Peyer's patch (tissue), 4 donors: ENCODE measurements at places on chromosomes 1 and 21. TPM values are rescaled to one million over a fixed set of nuclear protein-coding genes. Genes with fewer than 3 reads are reported as not detected.

- no peaks in the 10 kb centered on the region for H3K4me1 ChIP-seq
- H3K4me3 ChIP-seq = no peak overlapping the region
- DNase-seq = no peak
Observed at GRCh38 chr1:80827666-80828065, 973.1 kb upstream of the ADGRL2 start.

GRCh38 chr1:119748040-119748439, 20.7 kb downstream of the HMGCS2 start:
- H3K4me1 ChIP-seq = no peaks in the 10 kb centered on the region
- no peak overlapping the region for H3K4me3 ChIP-seq
- H3K36me3 ChIP-seq = no peaks in the 10 kb centered on the region
- no peak for DNase-seq

DNA sequence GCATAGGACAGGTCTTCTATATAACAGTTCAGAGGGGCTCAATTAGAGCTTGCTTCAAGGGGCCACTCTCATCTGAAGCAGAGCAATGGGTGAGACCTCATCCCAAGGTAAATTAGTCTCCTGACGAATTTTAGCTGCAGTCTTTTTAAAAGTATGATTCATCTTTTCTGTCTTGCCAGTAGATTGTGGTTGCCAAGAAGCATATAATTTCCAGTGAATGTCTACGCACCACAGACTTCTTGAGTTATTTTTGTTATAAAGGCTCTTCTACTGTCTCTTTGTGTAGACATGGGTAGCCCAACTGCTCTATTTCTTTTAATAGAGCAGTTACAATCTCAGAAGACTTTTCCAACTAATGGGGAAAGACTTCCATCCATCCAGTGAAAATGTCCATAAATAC, 108.9 kb upstream of the FMN2 start:
- H3K4me1 ChIP-seq = no peaks in the 10 kb centered on the region
- H3K36me3 ChIP-seq = no peaks in the 10 kb centered on the region
- no peaks in the 10 kb centered on the region for H3K27me3 ChIP-seq
- no peak overlapping the region for H3K27ac ChIP-seq
- no peak for DNase-seq

- H3K27ac ChIP-seq = no peak overlapping the region
- H3K36me3 ChIP-seq = no peaks in the 10 kb centered on the region
- no peaks in the 10 kb centered on the region for H3K27me3 ChIP-seq
- DNase-seq = no peak
Observed at GRCh38 chr1:178025613-178026356, 55.9 kb upstream of the SEC16B start.

GRCh38 chr1:188986745-188987417, 1490.8 kb downstream of the BRINP3 start:
- no peaks in the 10 kb centered on the region for H3K27me3 ChIP-seq
- H3K4me1 ChIP-seq = no peaks in the 10 kb centered on the region
- DNase-seq = no peak
- H3K4me3 ChIP-seq = no peak overlapping the region
- H3K27ac ChIP-seq = no peak overlapping the region

- H3K4me1 ChIP-seq = no peaks in the 10 kb centered on the region
- H3K36me3 ChIP-seq = no peaks in the 10 kb centered on the region
- H3K27me3 ChIP-seq = no peaks in the 10 kb centered on the region
Observed at GRCh38 chr1:112188611-112189010, 199.1 kb upstream of the KCND3 start.

GRCh38 chr1:164735315-164736052, 176.5 kb downstream of the PBX1 start:
- H3K27ac ChIP-seq = no peak overlapping the region
- DNase-seq = peak; percentile 72
- H3K27me3 ChIP-seq = no peaks in the 10 kb centered on the region
- H3K36me3 ChIP-seq = no peaks in the 10 kb centered on the region

- DNase-seq = no peak
- no peaks in the 10 kb centered on the region for H3K27me3 ChIP-seq
- no peak overlapping the region for H3K4me3 ChIP-seq
- H3K36me3 ChIP-seq = no peaks in the 10 kb centered on the region
Observed at GRCh38 chr1:115168026-115168425, 78.7 kb upstream of the TSPAN2 start.

- no peaks in the 10 kb centered on the region for H3K36me3 ChIP-seq
- no peaks in the 10 kb centered on the region for H3K27me3 ChIP-seq
- no peak overlapping the region for H3K4me3 ChIP-seq
- no peak for DNase-seq
- H3K27ac ChIP-seq = no peak overlapping the region
Observed at GRCh38 chr1:1876335-1876930, 14.5 kb downstream of the GNB1 start.

- no peaks in the 10 kb centered on the region for H3K27me3 ChIP-seq
- H3K4me3 ChIP-seq = no peak overlapping the region
- no peak for DNase-seq
- no peaks in the 10 kb centered on the region for H3K36me3 ChIP-seq
- H3K4me1 ChIP-seq = no peaks in the 10 kb centered on the region
Observed at GRCh38 chr1:172824209-172824608, 165.3 kb downstream of the FASLG start.

DNA sequence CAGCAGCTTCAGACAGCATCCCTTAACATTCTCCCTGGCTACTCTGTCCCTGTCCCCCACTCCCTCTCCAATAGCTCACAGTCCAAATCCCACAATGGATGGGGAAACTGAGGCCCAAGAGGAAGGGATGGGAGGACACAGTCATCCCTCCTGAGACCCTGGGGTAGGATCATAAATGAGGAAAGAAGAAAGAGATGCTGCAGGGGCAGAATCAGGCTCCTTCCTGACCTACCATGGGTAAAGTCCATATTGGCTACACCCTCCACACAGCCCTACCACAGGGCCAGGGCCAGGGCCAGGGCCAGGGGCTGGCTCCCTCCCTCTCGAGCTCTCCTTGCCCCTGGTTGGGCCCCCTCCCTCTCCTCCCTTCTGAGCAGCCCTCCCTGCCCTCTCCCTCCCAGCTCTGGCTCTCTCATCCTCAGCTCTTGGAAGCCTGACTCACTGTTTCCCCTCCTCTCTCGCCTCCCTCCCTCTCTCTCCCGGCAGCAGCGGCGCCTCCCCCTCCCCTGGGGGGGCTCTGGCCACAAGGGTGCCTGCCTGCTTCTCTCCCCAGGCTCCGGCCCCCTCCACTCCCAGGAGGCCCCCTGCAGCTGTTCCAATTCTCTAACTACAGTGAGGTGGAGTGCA, 4.9 kb downstream of the AHDC1 start:
- no peak overlapping the region for H3K4me3 ChIP-seq
- H3K27ac ChIP-seq = peak overlapping the region; percentile 49
- H3K27me3 ChIP-seq = no peaks in the 10 kb centered on the region
- no peak for DNase-seq
- H3K4me1 ChIP-seq = peaks cover 90% of the 10 kb centered on the region

- no peak for DNase-seq
- H3K4me3 ChIP-seq = no peak overlapping the region
- H3K36me3 ChIP-seq = no peaks in the 10 kb centered on the region
- H3K4me1 ChIP-seq = no peaks in the 10 kb centered on the region
- no peak overlapping the region for H3K27ac ChIP-seq
- H3K27me3 ChIP-seq = no peaks in the 10 kb centered on the region
Observed at GRCh38 chr21:25464275-25464674, 143.0 kb downstream of the MRPL39 start.

GRCh38 chr1:228063251-228064191, 19.0 kb upstream of the ARF1 start:
- no peak overlapping the region for H3K4me3 ChIP-seq
- DNase-seq = no peak
- H3K4me1 ChIP-seq = no peaks in the 10 kb centered on the region
- H3K27ac ChIP-seq = no peak overlapping the region
- H3K36me3 ChIP-seq = no peaks in the 10 kb centered on the region
- no peaks in the 10 kb centered on the region for H3K27me3 ChIP-seq

GRCh38 chr1:205913451-205914154, 29.7 kb downstream of the SLC26A9 start:
- H3K36me3 ChIP-seq = no peaks in the 10 kb centered on the region
- H3K27me3 ChIP-seq = no peaks in the 10 kb centered on the region
- H3K4me3 ChIP-seq = no peak overlapping the region
- no peaks in the 10 kb centered on the region for H3K4me1 ChIP-seq

- peaks cover under 1% of the 10 kb centered on the region for H3K4me1 ChIP-seq
- no peaks in the 10 kb centered on the region for H3K36me3 ChIP-seq
- H3K27ac ChIP-seq = no peak overlapping the region
- DNase-seq = no peak
- H3K4me3 ChIP-seq = no peak overlapping the region
- no peaks in the 10 kb centered on the region for H3K27me3 ChIP-seq
Observed at GRCh38 chr1:174976436-174977108, 23.2 kb upstream of the CACYBP start.

DNA sequence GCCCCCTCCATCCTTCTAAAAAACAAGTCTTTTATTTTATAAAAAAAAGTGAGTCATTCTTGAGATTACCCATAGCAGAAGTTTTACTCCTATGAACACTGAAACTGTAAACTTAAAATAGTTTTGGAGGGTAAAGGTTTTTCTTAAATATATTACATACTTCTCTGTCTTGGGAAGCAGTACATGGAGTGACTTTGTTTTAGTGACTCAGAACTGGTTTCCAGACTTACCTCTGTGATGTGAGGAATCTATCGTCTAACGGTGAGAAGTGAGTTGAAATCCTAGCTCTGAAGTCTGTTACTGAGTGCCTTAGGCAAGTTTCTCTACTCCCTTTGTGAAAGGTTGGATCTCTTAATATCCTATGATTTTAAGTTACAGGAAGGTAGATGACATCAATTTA, 176.3 kb upstream of the POU3F1 start:
- H3K36me3 ChIP-seq = no peaks in the 10 kb centered on the region
- H3K4me3 ChIP-seq = no peak overlapping the region
- no peak for DNase-seq
- H3K27ac ChIP-seq = no peak overlapping the region

GRCh38 chr21:35007348-35007747, 41.8 kb downstream of the RUNX1 start:
- H3K27ac ChIP-seq = no peak overlapping the region
- H3K27me3 ChIP-seq = no peaks in the 10 kb centered on the region
- no peak overlapping the region for H3K4me3 ChIP-seq
- H3K36me3 ChIP-seq = no peaks in the 10 kb centered on the region
- no peaks in the 10 kb centered on the region for H3K4me1 ChIP-seq
- DNase-seq = no peak

- H3K4me1 ChIP-seq = peaks cover 3% of the 10 kb centered on the region
- H3K4me3 ChIP-seq = no peak overlapping the region
- H3K27me3 ChIP-seq = no peaks in the 10 kb centered on the region
- H3K27ac ChIP-seq = no peak overlapping the region
- no peaks in the 10 kb centered on the region for H3K36me3 ChIP-seq
- no peak for DNase-seq
Observed at GRCh38 chr1:8379513-8380186, 61.7 kb downstream of the SLC45A1 start.

- H3K36me3 ChIP-seq = no peaks in the 10 kb centered on the region
- H3K27me3 ChIP-seq = no peaks in the 10 kb centered on the region
- peak overlapping the region; percentile 34 for H3K4me3 ChIP-seq
- peak; percentile 86 for DNase-seq
- no peak overlapping the region for H3K27ac ChIP-seq
Observed at GRCh38 chr1:11650331-11650991, 3.8 kb downstream of the FBXO2 start.

GRCh38 chr1:112169517-112169916, 180.0 kb upstream of the KCND3 start:
- H3K27me3 ChIP-seq = no peaks in the 10 kb centered on the region
- DNase-seq = no peak
- no peaks in the 10 kb centered on the region for H3K36me3 ChIP-seq

The RNF115 gene
- total RNA-seq = 15.7 TPM

The NADK gene
- total RNA-seq = 135 TPM

The TTC4 gene
- 39.6 TPM for total RNA-seq

The RGS4 gene
- not detected for total RNA-seq

The CHD5 gene
- total RNA-seq = 0.27 TPM

The SMIM12 gene
- total RNA-seq = 22.5 TPM

The SPRR3 gene
- total RNA-seq = 4.4 TPM
